ENCODE measurements at places on chromosomes 6 and 20. TPM values are rescaled to one million over a fixed set of nuclear protein-coding genes. Genes with fewer than 3 reads are reported as not detected.

GRCh38 chr20:50672400-50673145, 18.8 kb downstream of the RIPOR3 start:
- no peak overlapping the region for H3K4me3 ChIP-seq
- peaks cover 2% of the 10 kb centered on the region for H3K4me1 ChIP-seq
- no peaks in the 10 kb centered on the region for H3K36me3 ChIP-seq
- no peak for DNase-seq

GRCh38 chr20:17790296-17790695, 90.5 kb downstream of the BANF2 start:
- no peak overlapping the region for H3K27ac ChIP-seq
- H3K4me1 ChIP-seq, result peaks cover 2% of the 10 kb centered on the region
- DNase-seq, result no peak
- no peak overlapping the region for H3K4me3 ChIP-seq

ASXL1 gene
- 67.9 TPM for total RNA-seq

DNA sequence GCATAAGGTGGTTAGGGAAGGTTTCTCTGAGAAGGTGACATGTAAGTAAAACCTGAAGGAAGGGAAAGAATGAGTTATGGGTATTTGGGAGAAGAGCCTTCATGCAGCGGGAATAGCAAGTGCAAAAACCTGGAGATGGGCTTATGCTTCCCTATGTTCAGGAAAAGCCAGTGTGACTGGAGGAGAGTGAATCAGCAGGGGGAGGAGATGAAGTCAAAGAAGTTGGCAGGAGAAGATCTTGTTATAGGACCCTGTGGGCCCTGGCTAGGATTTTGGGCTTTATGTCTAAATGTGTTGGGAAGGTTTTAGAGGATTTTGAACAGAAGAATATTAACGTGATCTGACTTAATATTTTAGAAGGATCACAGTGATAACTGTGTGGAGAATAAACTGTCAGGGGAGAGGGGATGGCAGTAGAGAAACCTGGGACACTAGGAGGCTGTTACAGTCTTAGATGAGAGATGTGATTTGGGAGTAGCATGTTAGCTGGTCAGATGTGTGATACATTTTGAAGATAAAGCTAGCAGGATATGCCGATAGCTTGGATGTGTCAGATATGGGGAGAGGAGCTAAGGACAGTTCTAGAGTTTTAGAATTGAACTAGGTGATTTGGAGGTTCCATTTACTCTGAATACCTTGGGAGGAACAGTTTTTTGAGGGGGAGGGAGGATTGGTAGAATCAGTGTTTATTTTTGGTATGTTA, 41.0 kb downstream of the PHF3 start:
- H3K27me3 ChIP-seq, result no peaks in the 10 kb centered on the region
- H3K27ac ChIP-seq, result no peak overlapping the region
- peaks cover 7% of the 10 kb centered on the region for H3K4me1 ChIP-seq
- DNase-seq, result no peak
- H3K4me3 ChIP-seq, result no peak overlapping the region

PET117 gene
- 15.1 TPM for total RNA-seq

UNC5CL gene
- total RNA-seq, result 0.87 TPM

GRCh38 chr20:41440882-41441281, 74.3 kb upstream of the EMILIN3 start:
- H3K4me3 ChIP-seq, result no peak overlapping the region
- no peak overlapping the region for H3K27ac ChIP-seq
- H3K36me3 ChIP-seq, result no peaks in the 10 kb centered on the region
- DNase-seq, result no peak
- H3K27me3 ChIP-seq, result no peaks in the 10 kb centered on the region

DNA sequence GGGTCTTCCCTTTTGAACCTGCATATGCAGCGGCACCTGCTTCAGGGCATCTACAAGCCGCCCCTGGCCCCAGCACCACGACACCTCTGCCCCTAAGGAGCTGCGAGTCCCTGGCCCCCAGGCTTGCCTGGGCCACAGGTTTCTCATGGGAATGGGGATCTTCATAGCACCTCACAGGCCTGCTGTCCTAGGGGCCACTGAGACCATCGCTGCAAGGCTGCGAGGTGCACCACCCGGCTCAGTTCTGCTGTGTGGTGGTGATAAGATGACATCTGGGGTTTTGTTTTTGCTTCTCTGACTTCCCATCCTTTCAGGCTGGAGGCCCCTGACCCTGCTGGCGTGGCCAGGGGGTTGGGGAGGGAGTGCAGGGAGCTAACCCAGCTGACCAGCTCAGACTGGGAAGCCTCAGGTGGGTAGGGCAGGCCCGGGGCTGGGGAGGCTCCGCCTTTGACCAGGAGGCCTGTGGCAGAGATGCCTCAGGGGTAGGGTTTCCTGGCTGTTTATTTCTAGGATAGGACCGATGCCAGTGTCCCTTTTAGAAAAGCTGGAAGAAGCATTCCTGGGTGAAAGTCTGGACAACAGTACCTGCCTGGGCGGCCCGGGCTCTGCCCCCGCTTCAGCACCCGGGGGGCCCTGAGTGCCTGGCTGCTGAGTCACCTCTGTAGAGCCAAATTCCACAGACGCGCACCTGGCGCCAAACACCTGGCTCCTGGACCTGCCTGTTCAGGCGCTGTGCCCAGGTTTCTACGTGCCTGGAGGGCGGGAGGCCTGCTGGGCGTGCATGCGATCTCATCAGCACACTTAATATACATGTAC, 264.7 kb downstream of the DLL1 start:
- no peaks in the 10 kb centered on the region for H3K27me3 ChIP-seq
- H3K4me1 ChIP-seq, result no peaks in the 10 kb centered on the region
- peak; percentile 41 for DNase-seq
- no peak overlapping the region for H3K4me3 ChIP-seq
- H3K36me3 ChIP-seq, result no peaks in the 10 kb centered on the region

HIVEP1 gene
- total RNA-seq, result 45.0 TPM

EPB41L1 gene
- total RNA-seq, result 23.4 TPM

GRCh38 chr6:89268776-89269175, 46.3 kb downstream of the GABRR2 start:
- no peaks in the 10 kb centered on the region for H3K36me3 ChIP-seq
- no peaks in the 10 kb centered on the region for H3K27me3 ChIP-seq
- H3K27ac ChIP-seq, result no peak overlapping the region

FAXC gene
- 2.8 TPM for total RNA-seq

- no peak overlapping the region for H3K27ac ChIP-seq
- DNase-seq, result no peak
- H3K4me1 ChIP-seq, result no peaks in the 10 kb centered on the region
- no peak overlapping the region for H3K4me3 ChIP-seq
These were observed 9.2 kb downstream of the GGT7 start for GRCh38 chr20:34863421-34863965.

Measured in ovary (tissue), 10 donors.